Naive thymus-derived CD4-positive, alpha-beta T cell (primary cell): ENCODE measurements at places on chromosomes 4 and X. TPM values are rescaled to one million over a fixed set of nuclear protein-coding genes. Genes with fewer than 3 reads are reported as not detected.

- DNase-seq = no peak
Measured at GRCh38 chr4:3708103-3708510, 58.1 kb upstream of the ADRA2C start.

- no peak for DNase-seq
Measured at GRCh38 chr4:168560184-168561180, 63.6 kb downstream of the PALLD start.

- DNase-seq = no peak
Measured at GRCh38 chrX:68822641-68823410, 6.0 kb upstream of the EFNB1 start.

- no peak for DNase-seq
Measured at GRCh38 chrX:101203761-101204351, 15.7 kb upstream of the DRP2 start.

DNA sequence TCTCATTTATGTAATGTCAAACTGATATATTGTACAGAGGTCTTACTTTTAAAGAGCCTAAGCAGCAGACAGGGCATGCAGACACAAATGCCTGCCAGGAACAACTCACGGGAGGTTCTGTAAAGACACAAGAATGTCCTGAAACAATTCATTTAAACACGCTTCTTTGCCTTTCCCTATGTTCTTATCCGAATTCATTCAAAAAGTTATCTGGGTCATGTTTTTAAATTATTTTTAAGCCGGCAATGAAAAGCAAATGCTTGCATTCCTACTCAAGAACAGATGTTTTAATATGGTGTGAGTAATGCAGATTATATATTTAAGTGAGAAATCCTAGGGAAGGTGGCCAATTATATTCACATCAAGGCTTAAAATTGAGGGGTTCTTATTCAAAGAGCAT is 192.6 kb downstream of the PDGFC start:
- DNase-seq = no peak

Gene SPANXA1
- not detected for total RNA-seq

Gene NDST3
- total RNA-seq = not detected
